Activated CD4-positive, alpha-beta T cell treated with anti-CD3 and anti-CD28 coated beads, Interleukin-2, amount 10 ng/mL, durations not matched to agents 24 days and 14 days (primary cell): ENCODE measurements at places on chromosomes 3 and 15. TPM values are rescaled to one million over a fixed set of nuclear protein-coding genes. Genes with fewer than 3 reads are reported as not detected.

DNA sequence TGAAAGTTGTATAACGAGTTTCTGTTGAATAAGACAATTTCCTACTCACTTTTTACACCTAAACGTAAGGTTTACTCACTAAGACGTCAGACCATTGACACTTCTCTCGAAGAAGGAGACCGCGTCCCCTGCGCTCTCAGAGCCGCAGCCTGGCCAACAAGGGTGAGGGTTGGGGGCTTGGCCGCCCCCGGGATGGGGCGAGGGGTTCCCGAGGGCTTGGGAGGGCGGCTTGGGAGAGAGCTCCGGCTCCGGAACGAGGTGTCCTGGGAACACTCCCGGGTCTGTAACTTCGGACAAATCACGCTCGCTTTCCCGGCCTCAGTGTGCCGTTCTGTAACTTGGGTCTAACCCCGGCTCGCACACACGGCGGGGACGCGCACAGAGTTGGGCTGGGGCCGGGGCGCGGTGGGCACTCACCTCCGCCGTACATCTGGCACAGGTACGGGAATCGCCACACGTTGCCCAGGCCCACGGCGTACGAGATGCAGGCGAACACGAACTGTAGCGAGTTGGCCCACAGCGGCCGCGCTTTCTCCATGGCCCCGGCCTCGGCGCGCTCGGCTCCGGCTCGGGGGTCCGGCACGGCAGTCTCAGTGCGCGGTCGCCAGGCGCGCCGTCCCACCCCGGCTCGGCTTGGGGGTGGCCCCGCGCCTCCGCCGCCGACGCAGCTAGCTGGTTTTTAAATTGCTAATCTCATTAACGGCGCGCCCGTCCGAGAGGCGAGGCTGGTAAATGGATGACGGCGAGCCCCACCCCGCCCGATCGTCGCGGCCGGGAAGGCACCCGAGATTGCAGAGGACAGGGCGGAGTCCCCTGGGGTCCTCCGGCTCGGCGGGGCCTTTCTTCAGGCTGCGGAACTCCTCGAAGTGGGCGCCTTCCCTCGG, at the start of gene SLC6A20:
TSS of gene SLC6A20 (minus strand) at position 655 of the 884 bp plus-strand sequence. CDS start at position 538, 117 bp downstream.
- peaks cover 81% of the 10 kb centered on the region for H3K27me3 ChIP-seq
- DNase-seq, result peak; percentile 65
- peak within 1 kb of the TSS; percentile 35 for H3K27ac ChIP-seq
- no peaks in the 10 kb centered on the region for H3K36me3 ChIP-seq

IL20RB gene
- 1.5 and 1.8 TPM in 2 replicates for total RNA-seq

ECE2 gene
- not detected in 2 replicates for total RNA-seq

DNA sequence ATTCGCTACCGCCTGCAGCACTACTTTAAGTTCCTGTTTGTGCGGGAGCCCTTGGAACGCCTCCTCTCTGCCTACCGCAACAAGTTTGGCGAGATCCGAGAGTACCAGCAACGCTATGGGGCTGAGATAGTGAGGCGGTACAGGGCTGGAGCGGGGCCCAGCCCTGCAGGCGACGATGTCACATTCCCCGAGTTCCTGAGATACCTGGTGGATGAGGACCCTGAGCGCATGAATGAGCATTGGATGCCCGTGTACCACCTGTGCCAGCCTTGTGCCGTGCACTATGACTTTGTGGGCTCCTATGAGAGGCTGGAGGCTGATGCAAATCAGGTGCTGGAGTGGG, 995 bp downstream of the CHST14 start:
- peak overlapping the region; percentile 90 for H3K4me3 ChIP-seq
- peak; percentile 78 for DNase-seq
- H3K36me3 ChIP-seq, result peaks cover 2% of the 10 kb centered on the region
- H3K27me3 ChIP-seq, result peaks cover 2% of the 10 kb centered on the region

GRCh38 chr3:194573680-194574437, 59.4 kb downstream of the TMEM44 start:
- no peak overlapping the region for H3K27ac ChIP-seq
- no peaks in the 10 kb centered on the region for H3K36me3 ChIP-seq
- peaks cover 18% of the 10 kb centered on the region for H3K4me1 ChIP-seq
- DNase-seq, result peak; percentile 79
- H3K27me3 ChIP-seq, result peaks cover 26% of the 10 kb centered on the region
- H3K4me3 ChIP-seq, result no peak overlapping the region
